ENCODE measurements at places on chromosomes 11 and 22. TPM values are rescaled to one million over a fixed set of nuclear protein-coding genes. Genes with fewer than 3 reads are reported as not detected.

DNA sequence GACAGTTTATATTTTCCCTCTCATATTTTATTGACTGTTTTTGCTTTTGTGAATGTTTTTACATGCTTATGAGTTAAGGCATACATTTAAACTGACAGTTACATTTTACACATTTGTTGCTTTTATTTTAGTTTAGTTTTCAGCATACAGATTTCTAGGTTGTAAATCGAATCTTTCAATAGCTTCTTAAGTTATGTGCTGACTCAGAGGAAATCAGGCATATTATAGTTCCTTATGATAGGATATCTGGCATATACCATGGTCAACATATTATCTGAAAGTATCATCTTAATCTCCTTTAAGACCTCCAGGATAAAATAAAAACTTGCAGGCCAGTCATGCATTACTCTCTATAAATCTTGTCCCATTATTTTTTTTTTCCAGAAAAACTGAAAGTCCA lies 916.6 kb downstream of the LRRC4C start:
- no peak for DNase-seq

The PKP3 gene
- 0.16 TPM for total RNA-seq

The OR10A2 gene
- not detected for total RNA-seq

DNA sequence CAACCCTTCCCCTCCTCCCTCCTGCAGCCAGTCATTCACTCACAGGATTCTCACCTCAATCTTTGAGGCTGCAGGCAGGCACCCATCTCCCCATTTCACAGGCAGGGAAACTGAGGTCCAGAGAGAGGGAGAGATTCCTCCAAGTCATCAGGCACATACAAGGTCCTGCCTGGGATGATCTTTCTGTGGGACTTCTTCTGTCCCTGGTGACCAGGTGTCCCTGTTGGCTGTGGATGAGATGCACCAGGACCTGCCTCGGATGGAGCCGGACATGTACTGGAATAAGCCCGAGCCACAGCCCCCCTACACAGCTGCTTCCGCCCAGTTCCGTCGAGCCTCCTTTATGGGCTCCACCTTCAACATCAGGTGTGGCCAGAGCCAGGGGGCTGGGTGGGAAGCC lies 7.8 kb downstream of the FTH1 start:
- no peak for DNase-seq

- no peak for DNase-seq
Measured at GRCh38 chr11:92317721-92318120, 93.1 kb downstream of the FAT3 start.

The LZTR1 gene
- total RNA-seq, result 82.4 TPM

The OPCML gene
- total RNA-seq, result not detected

DNA sequence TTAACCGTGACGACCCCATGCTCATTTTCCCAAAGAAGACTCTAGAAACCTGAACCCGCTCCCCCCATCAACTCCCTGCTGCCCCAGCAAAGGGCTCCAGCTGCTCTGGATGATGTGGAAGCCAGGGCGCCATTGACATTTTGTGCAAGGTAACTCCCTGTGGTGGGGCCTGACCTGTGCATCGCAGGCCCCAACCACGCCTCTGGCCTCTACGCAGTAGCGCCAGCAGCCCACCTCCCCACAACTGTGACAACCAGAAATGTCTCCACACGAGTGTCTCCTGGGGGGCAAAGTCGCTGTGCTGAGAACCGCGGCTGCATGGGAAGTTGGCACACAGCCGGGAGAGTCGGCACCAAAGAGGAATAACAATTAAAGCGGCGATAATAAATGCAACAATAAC lies 86.9 kb upstream of the PRR5 start:
- no peak for DNase-seq

DNA sequence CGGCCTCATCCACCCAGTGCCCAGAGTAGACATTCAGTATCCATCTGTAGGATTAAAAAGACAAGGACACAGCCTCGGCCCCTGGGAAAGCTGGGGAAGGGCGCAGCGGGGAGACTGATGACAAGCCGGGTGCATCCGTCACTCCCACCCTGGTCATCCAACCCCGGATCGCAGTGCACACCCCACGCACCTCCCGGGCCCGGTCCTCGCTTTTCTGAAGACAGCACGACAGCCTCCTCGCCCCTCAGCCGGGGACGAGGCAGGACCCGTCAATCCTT lies 1.1 kb downstream of the FCHSD2 start:
- DNase-seq, result no peak

DNA sequence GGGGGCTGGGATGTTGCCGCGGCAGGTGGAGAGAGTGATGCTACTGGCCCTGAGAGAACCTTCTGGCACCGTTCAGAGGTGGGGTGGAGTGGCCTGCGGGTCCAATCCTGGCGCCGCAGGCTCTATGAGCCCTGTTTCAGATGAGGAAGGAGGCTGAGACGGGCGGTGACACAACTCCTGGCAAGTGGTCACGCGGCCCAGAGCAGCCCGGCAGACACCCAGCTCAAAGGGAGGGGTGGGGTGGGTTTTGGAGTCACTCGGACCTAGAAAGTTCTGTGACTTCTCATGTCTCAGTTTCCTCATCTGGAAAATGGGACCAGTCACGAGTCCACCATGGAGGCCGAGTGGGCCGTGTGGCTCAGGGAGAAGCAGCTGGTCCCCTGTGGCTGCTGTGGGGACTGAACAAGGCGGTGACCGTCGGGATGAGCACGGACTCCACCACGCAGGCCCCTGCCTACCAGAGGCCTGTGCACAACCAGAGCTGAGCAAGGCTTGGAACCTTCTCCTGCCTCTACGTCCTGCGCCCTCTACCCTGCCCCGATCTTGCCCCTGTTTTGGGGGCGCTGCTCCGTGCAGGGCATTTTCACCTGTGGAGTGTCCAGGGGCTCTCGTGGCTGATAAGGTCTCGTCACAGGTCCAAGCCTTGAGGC lies 3.7 kb downstream of the TSPO start:
- DNase-seq, result no peak

The KCNE3 gene
- total RNA-seq, result not detected

The OR52E8 gene
- total RNA-seq, result not detected

DNA sequence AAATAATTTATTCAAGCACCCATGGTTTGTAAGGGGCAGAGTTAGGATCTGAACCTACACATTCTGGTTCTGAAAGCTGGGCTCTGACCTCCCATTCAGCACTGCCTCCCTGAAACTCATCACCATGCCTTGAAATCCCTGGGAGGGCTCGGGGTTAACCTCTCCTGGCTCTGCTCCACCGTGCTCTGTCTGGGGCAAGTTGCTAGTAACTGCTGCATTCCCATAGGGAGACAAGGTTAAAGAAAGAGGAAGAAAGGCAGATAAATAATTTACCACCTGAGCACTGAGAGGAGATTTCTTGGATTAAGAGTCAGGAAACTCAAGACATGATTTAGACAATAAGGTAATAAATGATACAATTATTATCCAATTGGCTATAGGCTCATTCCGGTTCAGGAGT lies 199.3 kb downstream of the KIF18A start:
- no peak for DNase-seq

The RIN1 gene
- total RNA-seq, result 2.2 TPM

- no peak for DNase-seq
Measured at GRCh38 chr11:130144861-130145281, 14.7 kb upstream of the ST14 start.

- no peak for DNase-seq
Measured at GRCh38 chr11:116697639-116698038, 75.1 kb downstream of the BUD13 start.

GRCh38 chr11:76459299-76459698 lies 14.5 kb downstream of the EMSY start:
- DNase-seq, result no peak

GRCh38 chr11:106608677-106609076 lies 409.6 kb downstream of the GUCY1A2 start:
- DNase-seq, result no peak

DNA sequence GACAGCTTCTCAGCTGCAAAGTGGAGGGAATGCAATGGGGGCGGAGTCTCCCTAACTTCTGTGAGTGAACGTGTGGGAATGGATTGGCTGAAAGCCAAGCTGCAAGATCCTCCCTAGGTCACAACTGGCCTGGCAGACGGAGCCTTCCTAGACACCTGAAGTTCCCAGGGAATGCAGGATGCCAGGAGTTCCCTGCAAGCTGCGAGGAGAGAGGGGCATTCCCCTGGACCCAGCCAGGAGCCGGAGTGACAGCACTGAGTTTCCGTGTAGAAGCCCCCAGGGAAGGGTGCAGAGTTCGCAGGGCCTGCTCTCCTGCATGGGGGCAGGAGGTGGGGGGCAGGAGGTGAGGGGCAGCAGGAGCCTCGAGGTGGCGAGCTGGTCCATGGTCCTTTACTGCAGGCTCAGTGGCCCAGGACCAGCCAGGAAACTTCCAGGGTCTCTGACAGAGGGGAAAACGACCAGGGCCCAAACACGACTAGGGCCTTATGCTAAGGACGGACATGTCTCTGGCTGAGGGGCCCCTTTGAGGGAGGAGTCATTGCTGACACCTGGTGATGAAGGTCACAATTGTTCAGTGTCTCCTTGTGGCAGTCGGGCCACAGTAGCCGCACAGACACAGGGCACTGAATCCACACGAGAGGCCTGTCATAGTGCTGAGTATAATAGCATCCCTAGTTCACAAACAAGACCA lies 141.4 kb downstream of the FBXO7 start:
- DNase-seq, result no peak

GRCh38 chr11:15944460-15944859 lies 411.9 kb downstream of the SOX6 start:
- DNase-seq, result no peak

DNA sequence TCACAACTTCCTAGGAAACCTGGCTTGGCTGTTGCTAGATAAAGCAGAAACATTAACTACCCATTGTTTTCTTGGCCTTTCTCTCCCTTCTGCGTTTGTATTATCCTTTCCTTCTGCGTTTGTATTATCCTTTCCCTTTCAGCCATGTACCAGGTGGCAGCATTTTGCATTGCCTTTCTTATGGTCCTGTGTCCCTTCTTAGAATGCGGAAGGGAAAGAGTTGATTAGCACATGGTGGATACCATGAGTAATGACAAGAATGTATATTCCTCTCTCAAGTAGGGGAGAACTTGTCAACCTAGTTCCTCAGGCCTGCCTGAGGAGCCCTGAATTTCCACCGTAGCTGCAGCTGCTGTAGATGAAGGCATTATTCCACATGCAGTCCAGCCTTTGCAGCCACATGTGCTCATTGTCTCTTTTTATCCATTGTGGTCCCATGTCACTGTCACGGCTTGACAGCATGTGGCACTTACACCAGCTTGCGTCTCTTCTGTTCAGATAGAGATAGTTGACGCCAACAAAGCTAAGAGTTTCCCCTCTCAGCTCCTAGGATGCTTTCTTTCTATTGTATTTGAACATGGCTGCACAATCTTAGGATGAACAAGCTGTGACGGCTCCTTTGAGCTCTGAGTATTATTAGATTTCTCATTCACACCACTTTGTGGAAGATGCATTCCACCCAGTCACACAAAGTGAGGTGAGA lies 44.8 kb downstream of the SLN start:
- no peak for DNase-seq

- peak; percentile 35 for DNase-seq
Measured at GRCh38 chr11:73376803-73377629, 817 bp downstream of the RELT start.

DNA sequence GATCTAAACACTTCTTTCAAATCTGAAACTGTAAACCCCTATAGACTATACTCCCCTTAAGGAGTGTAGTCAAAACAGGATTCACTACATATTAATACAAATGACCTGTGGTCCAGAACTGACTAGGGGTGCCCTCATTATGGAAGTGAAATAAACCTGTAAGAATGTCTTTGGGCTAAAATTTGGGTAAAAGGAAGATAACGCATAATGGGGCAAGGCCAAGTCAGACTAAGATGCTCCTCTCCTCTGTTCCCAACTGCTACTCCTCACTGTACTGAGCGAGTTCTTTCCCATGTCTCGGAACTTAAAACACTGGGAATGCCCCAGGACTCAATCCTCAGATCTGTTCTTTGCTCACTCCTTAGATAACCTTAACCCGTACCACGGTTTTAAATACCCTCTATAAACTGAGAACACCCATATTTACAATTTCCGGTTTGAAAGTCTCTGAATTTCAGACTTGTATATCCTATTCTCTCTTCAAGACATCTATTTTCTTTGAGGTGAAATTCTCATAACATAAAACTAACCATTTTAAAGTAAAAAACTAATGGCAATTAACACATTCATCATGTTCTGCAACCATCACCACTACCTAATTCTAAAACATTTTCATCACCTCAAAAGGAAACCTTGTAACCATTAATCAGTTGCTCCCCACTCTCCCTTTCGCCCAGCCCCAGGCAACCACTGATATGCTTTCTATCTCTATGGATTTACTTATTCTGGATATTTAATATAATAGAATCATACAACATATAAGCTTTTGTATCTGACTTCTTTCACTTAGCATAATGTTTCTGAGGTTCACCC lies 4.0 kb downstream of the THAP12 start:
- no peak for DNase-seq

- DNase-seq, result no peak
Measured at GRCh38 chr11:104254347-104254746, 90.4 kb upstream of the PDGFD start.

DNA sequence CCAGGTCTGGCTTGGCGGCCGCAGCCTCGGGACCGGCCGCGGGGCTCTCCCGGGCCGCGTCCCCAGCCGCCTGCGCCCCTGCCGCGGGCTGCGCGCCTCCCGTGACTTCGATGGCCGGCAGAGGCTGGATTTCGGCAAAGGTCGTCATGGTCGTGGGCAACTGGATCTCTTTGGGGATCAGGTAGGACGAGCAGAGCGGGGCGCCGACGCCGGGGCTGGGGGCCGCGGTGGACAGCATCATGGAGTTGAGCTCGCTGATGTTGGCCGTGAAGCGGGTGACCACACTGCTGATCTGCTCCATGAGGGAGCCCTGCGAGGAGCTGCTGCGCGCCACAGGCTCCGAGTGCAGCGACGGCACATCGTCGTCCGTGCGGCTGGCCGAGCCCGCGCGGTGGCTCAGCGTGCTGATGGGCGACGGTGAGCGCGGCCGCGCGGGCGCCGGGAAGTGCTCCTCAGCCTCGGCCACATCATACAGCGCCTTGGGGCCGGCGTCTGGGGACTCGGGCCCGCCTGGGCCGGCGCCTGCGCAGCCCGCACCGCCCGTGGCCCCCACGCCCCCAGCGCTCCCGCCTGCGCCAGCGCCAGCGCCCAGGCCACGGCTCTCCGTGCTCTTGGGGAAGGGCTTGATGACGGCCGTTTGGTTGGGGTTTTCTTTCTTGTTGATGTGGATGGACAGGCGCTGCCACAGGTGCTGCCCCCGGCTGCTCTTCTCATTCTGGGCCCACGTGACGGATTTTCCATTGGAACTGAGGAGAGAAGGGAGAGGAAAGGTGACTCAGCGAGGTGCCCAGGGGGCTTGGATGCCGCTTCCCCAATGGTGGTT lies 171.4 kb upstream of the CTSC start:
- no peak for DNase-seq

- no peak for DNase-seq
Measured at GRCh38 chr11:122198291-122198983, 82.4 kb upstream of the BLID start.

- no peak for DNase-seq
Measured at GRCh38 chr11:20041499-20041898, 118.8 kb downstream of the DBX1 start.

Measured in activated T-cell treated with anti-CD3 and anti-CD28 coated beads, Interleukin-2, amount 50 U/mL, for 4 hours (primary cell).